ENCODE measurements at places on chromosomes 6 and 20.

- no peak for DNase-seq
Observed at GRCh38 chr6:100657678-100658330, 193.1 kb upstream of the SIM1 start.

DNA sequence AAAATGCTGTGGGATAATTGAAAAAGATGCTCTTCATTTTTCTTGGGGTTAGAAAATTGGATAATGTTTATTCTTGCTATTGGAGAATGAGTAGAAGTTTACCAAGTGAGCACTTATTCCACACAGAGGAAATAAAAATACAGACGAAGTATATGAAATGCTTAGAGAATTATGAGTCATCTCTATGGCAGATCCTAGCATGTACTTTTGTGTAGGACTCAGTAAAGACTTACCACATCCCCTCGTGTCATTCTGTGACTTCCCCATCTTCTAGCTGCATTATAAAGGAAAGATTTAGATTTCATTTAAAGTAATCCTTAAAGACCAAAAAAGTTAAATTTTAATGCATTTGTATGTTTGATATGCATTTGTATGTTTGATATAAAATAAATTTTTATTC lies 685.6 kb downstream of the TBC1D32 start:
- DNase-seq, result no peak

GRCh38 chr6:35015476-35015875 lies 125.7 kb downstream of the TCP11 start:
- DNase-seq, result no peak

GRCh38 chr6:109816452-109817374 lies 125.6 kb downstream of the FIG4 start:
- no peak for DNase-seq

- DNase-seq, result no peak
Observed at GRCh38 chr6:44679438-44680201, 292.1 kb downstream of the CDC5L start.

- no peak for DNase-seq
Observed at GRCh38 chr20:63064310-63064709, 57.5 kb upstream of the BHLHE23 start.

DNA sequence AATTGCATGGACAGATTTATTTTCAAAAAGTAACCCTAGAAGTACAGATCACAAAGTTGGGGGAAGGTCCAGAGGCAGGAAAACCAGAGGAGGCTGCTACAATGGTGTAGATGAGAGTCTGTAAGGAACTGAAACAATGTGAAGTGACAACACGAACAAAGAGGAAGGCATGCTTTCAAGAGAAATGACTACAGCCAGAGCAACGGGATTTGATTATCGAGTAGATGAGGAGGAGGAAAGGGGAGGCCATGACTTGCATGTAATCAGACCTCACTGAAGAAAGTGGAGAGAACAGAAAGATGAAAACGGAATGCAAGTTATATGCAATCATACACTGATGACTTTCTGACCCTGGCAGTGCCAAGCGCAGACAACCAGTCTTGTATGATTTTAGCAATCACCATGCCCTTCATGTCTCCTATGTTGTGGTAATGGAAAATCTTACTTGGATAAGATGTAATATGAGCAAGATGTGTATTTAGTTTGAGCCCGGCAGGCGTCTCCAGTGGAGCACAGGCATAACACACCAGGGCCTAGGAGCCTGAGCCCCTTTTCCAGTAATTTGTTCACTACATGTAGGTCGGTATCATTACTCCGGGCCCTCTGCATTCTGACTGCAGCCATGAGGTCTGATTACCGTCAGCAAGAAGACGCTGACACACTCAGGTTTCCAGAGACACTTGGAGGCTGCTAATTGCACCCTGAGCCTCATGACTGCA lies 34.0 kb upstream of the FAM83C start:
- no peak for DNase-seq

DNA sequence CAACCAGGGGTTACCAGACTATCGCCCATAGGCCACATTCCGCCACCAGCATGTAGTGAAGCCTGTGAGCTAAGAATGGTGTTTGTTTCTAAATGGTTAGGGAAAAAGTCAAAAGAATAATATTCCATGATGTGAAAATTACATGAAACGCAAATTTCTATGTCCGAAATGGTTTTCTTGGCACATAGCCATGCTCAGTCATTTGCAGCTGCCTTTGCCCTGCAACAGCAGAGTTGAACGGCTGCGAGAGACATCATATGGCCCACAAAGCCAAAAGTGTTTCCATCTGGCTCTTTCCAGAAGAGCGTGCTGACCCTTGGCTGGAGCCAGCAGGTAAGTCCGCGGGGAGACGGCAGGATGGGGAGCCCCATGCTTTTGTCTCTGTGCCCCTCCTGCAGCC lies 60.7 kb downstream of the FAM120B start:
- no peak for DNase-seq

DNA sequence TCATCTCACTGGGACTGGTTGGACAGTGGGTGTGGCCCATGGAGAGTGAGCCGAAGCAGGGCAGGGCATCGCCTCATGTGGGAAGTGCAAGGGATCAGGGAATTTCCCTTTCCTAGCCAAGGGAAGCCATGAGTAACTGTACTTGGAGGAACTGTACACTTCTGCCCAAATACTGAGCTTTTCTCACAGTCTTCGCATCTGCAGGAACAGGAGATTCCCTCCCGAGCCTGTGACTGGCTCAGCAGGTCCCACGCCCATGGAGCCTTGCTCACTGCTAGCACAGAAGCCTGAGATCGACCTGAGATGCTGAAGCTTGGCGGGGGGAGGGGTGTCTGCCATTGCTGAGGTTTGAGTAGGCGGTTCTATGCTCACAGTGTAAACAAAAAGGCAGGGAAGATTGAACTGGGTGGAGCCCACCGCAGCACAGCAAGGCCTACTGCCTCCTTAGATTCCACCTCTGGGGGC lies 10.4 kb upstream of the CALHM5 start:
- no peak for DNase-seq

- no peak for DNase-seq
Observed at GRCh38 chr6:134830194-134830593, 119.7 kb downstream of the ALDH8A1 start.

GRCh38 chr6:157169656-157170055 lies 153.7 kb downstream of the TMEM242 start:
- no peak for DNase-seq

DNA sequence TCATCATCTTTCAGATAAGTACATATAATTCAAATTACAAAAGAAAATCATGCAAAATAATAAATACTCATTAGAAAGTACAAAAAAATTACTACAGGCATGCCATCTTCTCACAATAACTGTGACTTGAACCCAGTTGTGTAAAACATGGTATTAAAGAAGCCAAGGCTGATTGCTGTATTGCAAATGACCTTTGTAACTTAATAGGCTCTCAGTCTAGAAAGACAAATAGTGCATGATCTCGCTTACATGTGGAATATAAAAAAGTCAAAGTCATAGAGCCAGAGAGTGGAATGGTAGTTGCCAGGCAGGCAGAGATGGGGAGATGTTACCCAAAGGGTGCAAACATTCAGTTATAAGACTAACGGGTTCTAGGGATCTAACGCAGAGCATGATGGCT lies 626.1 kb downstream of the COL12A1 start:
- DNase-seq, result no peak

DNA sequence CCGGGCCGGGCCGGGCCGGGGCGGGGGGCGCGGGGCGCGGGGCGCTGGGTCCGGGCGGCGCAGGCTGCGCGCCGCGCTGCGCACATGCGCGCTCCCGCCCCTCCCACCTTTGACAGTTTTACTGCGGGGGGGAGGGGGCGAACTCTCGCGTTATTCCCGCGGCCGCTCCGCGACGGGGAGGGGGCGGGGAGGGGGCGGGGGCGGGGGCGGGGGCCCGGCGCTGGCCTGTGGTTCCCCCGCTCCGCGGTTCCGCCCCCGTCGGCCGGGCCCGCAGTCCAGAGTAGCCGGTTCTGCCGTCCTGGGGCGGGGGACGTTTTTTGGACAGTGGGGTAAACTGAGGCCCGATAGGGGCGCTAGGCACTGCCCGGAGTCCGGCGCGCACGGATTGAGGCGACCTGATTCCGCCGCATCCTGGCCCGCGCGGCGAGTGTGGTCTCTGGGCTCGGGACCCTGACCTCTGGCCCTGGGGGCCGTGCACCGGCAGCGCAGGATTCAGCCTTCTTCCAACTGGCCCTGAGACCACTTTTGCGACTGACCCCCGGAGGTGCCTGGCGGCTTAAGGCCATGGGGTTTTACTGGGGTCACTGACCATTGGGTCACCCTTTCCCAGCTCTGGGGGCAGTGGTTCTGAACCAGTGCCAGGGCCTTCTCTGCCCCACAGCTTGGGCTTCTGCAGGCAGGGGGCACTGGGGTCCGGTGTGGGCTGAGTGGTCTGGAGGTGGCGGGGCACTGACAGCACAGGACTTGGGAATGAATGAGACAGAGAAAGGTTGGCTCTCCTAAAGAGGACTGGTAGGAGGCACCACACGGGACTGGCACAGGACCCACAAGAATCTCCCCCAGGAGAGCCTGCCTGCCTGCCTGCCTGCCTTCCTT lies at the start of gene ZNF512B:
Gene ZNF512B, minus strand, starts transcription at position 93 of the 876 bp plus-strand sequence. CDS start 1,980 bp downstream, outside the sequence.
- DNase-seq, result no peak

- DNase-seq, result no peak
Observed at GRCh38 chr20:53801609-53802370, 208.2 kb upstream of the ZNF217 start.

DNA sequence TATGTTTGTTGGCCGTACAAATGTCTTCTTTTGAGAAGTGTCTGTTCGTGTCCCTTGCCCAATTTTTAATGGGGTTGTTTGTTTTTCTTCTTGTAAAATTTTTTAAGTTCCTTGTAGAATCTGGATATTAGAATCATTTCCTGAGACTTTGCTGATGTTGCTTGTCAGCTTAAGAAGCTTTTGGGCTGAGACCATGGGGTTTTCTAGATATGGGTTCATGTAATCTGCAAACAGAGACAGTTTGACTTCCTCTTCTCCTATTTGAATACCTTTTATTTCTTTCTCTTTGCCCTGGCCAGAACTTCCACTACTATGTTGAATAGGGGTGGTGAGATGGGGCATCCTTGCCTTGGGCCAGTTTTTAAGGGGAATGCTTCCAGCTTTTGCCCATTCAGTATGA lies 82.6 kb downstream of the SLC24A3 start:
- DNase-seq, result no peak

DNA sequence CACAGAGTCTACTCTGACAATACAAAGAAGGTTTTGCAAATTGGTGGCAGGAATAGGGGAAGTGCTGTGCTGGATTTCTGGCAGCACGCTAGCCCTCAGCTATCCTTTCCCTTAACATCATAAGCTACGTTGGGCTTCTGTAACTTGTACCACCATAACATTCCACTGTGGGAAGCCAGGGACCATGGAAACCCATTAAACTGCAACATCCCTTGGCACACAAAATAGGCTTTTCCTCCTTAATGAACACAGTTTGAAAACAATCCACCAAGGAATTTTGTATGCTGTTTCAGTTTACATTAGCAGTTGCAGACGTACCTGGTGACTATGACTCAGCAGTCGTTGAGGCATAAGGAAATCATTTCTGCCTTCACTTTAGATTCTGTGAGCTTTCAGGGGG lies 203.9 kb upstream of the RAB32 start:
- no peak for DNase-seq

DNA sequence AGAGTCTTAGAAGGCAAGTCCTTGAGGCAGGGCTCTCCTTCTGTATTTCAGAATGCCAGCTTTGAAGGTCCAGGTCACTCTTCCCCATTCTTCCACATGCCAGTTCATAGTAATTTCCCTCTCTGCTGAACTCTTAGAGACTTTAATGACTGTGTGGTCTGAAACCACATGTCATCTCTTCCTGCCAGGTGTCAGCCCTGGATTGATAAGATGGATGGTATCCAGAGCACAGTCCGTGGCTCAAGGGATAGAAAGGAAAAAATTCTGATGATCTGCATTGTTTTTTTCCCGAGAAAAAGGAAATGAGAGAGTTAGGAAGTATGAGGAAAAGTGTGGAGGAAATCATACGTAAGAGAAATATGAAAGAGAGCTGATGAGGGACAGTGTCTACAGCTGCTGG lies 250.9 kb downstream of the TPBG start:
- DNase-seq, result no peak

DNA sequence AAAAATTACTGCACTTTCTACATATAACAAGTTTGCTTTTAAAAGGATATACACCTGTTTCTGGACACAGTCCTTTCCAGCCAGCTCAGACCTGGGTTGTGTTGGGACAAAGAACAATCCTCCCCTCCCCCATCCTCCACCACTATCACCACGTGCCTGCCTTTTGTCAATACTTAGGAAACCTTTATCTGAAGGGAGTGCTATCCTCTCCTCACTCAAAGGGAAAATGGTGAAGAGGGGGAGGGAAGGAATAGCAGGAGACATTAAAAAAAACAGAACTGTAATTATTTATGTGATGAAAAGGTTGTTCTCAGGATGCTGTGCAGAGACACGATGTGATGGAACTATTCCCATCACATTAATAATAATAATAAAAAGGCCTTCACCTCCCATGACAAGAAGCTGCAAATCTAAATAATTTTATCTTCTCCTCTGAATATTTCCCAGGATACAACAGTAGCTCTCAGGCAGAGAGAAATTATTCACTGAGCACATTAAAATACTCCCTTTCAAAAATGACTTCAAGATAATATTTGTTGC lies 105.5 kb downstream of the NRSN1 start:
- no peak for DNase-seq

GRCh38 chr20:51014797-51015722 lies 7.8 kb downstream of the KCNG1 start:
- DNase-seq, result no peak

DNA sequence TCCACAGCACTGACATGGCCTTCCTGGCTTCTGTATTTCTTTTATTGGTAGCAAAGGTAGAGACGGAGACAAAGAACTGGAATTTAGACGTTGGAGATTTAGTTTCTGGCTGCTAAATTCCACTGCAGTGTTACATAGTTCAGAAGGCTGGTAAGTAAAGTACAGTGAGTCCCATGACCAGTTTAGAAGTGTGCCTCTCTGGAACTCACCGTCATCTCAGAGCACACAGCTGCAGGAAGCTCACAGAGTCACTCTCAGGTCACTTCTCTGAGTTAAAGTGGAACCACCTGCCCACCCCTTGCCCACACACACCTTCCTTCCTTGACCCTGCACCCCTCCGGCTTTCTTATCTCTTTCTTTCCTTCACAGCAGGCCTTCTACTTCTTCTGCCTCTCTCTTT lies 19.6 kb upstream of the BMP6 start:
- DNase-seq, result no peak

DNA sequence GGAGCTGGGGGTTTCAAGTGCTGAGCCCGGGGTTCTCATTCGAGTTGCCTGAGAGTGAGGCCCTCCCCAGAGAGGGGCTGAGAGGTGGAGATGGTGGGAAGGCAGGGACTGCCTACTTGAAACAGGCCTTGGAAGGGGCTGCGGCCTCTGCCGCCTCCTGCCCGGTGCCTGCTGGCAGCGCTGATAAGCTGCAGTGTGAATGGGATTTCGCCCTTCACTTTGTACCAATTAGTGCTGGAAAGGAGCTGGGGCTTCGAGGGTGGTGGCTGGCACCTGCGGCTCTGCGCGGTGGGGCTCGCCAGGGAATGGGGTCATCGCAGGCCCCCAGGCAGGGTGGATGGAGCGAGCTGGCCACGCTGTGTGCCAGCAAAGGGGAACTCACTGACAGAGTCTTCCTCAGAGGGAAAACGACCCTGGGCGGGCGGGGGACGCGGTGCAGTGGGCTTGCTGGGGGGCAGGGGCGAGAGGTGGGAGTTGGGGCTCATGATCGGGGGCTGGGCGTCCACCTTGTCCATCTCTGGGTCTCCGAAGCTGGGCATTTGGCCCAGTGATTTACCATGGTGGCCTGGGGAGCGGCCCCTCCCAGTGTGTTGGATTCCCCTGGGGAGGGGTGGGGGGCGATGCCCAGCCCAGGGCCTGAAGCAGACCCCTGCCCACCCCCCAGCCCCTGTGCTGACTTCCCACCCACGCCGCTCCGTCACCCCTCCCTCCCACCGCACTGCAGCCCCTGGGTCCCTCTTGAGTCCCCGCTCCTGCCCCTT lies 22.9 kb downstream of the COL20A1 start:
- no peak for DNase-seq

All from stromal cell of bone marrow (primary cell).